CD4-positive, alpha-beta T cell treated with Interleukin-4 for 4 hours (primary cell): ENCODE measurements at places on chromosomes 6 and 20.

GRCh38 chr6:151716526-151716932 lies 91.0 kb upstream of the ESR1 start:
- DNase-seq = peak; percentile 22

DNA sequence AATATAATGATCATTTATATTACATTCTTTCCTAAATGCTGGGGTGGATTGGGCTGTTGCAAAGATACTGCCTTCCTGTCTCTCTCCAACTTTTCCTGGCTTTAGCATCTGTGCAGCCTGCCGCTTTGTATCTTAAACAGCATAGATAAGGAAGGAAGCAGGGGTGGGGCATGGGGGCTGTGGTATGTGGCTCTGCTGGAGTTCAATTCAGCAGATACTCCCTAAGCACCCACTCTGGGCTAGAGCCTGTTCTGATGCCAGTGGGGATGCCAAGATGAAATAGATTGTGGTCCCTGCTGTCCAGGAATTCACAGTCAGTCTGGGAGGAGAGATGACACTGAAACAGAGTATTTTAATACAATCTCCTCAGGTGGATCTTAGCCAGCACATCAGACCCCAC lies 56.8 kb downstream of the EIF2S2 start:
- DNase-seq = no peak

- peak; percentile 36 for DNase-seq
Measured at GRCh38 chr6:7723041-7723447, 2.9 kb upstream of the BMP6 start.

- no peak for DNase-seq
Measured at GRCh38 chr6:45209762-45210161, 118.4 kb upstream of the RUNX2 start.

DNA sequence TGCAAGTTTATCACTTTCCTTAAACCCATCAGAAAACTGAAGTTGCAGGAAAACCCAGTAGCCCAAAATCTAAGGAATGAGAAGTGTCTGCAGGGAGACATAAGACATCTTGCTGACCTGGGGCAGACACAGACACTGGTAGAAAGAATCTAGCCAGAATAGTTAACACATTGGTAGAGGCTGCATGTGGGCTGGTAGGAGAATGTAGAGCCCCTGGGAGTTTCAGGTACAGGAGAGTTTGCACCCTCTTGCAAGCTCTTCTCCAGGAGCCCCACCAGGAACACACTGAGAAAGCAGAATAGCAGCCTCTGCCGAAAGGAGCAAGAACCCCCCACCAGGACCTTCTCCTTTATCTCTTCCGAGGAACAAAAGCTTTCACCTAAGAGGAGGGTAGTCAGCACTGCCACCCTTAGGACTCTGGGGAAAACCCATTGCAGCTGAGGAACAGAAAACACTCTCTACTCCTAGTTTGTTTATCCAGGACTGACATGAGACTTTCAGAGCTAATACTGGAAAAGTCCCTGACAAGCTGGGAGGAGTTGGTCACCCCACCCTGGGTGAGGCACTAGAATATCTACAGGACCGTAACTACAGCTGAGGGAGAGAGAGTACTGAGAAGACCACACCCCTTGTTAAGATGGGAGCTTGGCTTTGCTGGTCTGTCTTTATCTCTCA lies 10.5 kb upstream of the OGFRL1 start:
- DNase-seq = no peak

GRCh38 chr6:128131566-128131965 lies 230.7 kb upstream of the THEMIS start:
- DNase-seq = no peak

DNA sequence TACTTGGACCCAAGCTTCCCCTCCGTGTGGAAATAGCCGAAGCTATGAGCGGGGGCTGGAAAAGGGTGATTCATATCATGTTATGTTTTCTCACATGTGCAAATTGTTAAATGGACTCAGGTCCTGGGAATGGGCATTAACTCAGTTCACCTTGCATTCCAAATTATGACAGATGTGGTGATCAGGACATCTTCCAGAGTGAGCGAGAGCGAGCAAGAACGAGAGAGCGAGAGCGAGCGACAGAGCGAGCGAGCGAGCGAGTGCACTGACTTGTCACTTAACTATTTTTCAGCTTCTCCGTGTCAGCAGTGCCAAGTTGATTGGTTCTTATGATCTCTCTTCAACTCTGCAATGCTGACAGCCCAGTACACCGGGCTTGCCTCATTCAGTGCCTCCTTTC lies 437.4 kb upstream of the NRSN1 start:
- DNase-seq = no peak

GRCh38 chr20:20520776-20521175 lies 152.9 kb downstream of the INSM1 start:
- no peak for DNase-seq

- no peak for DNase-seq
Measured at GRCh38 chr20:51574248-51575033, 31.9 kb upstream of the NFATC2 start.

DNA sequence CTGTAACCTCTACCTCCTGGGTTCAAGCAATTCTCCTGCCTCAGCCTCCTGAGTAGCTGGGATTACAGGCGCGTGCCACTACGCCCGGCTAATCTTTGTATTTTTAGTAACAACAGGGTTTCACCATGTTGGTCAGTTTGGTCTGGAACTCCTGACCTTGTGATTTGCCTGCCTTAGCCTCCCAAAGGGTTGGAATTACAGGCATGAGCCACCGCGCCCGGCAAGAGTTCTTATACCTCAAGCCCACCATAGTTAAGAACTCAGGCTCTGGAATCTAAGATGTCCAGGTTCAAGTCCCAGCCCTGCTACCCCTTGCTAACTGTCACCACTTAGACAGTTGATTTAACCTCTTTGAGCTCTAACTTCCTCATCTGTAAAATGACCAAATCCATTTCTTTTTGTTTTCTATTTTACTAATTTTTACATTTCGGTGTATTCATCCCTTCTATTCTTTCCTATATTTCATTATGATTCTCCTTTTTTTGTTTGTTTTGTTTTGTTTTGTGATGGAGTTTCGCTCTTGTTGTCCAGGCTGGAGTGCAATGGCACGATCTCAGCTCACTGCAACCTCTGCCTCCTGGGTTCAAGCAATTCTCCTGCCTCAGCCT lies 104.8 kb upstream of the ZNF217 start:
- no peak for DNase-seq

DNA sequence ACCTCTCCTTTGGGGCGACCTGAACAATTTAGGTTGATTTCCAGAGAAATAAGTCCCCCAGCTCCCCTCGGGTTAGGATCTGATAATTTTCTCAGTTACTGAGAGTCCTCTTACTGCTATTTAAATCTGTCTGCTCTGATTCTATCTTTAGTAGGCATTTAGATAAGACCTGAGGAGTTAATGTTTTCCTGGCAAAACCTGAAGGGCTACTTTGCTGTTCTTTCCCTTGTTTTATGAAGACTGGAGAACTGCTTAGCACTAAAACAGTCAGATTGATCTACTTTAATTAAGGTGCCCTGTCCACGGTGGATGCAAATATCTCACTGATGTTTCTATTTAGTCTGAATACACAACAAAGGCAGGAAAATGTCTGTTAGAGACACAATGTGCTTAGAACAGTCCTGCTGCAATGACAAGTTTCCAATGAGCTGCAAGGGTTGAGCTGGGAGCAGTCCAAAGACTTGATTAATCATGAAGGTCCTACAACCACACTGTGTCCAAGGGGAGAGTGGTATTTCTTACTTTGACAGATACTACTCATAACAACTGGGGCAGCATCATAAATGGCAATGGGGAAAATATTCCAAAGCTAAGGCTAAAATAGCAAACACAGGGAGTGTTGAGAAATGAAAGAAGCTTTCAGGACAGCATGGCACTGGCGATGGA lies 15.7 kb downstream of the ADTRP start:
- no peak for DNase-seq

DNA sequence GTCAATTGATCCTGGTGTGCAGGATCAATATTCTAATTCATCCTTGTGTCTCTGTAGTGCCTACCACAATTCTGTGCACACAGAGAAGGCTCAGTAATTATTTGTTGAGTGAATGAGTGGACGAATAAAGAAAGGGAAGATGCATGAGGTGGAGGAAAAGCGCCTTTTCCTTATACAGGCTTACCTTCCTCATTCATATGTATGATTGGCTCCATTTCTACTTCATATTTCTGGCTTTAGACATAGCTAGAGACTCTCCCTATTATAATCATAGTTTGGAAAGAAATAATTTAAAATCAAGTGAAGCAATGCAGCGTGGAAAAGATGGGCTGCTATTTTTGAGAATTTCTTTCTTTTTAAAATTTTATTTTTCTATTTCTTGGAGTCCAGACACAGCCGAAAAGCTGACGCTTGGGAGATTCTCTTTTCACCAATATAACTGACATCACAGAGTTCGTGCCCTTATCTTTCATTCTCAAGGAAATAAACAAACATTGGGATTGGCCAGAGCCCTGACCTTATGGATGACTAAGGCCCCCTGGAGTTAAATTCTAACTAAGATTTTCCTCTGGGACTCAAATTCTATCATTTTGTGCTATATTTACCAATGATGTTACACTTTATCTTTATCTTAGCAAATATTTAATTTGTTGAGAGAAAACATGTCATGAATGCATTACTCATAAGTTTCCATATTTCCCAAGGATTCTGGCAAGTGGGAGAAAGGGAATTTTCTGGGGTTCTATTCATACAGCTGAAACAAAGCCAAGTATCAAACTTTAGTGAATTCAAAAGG lies 48.1 kb downstream of the PRL start:
- no peak for DNase-seq
